Naive B cell (primary cell): ENCODE measurements at places on chromosomes 13 and 19.

DNA sequence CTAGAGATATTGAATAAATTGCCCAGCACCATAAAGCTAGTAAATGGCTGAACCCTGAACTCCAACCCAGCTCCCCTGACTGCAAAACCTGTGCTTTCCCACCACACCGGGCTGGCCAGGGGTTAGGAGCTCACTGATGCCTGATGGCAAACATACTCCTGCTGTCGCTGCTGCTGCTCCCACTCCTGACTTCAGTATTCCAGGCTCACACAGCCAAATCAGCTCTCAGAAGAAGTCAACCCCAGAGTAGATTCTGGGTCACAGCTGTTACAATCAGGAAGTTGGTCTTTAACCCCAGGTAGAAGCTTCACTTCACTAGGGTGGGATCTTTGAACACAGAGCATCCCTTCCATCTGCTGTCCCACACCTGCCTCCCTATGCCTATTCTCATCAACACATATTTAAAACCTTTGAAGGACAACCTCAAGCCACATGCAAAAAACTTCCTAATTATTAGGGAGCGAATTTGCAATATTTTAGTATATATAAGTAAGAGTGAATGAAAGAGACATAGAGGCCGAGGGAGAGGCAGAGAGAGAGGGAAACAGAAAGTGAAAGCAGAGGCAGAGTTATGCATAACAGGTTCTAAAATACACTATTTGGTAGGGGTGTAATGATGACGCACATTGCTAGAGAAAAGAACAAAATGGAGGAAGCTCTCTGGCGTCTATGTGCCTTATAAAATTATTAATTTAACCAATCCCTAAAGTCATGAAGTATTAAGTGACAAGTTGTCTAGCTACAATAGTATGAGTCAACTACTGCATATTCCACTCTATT is 99.4 kb upstream of the SERP2 start:
- DNase-seq, result peak; percentile 75

DNA sequence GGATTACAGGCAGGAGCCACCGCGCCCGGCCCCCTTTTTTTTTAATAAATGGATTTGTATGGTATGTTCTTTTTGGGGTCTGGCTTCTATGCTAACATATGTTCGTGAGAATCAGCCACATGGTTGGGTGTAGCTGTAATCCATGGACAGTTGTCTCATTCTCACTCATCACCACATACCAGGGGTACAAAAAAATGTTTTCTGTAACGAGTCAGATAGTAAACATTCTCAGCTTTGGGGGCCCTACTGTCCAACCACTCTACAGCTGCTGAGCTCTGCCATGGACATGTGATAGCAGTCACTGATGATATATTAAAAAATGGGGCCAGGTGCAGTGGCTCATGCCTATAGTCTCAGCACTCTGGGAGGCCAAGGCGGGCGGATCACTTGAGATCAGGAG is 5.1 kb upstream of the RETN start:
- no peak for DNase-seq

DNA sequence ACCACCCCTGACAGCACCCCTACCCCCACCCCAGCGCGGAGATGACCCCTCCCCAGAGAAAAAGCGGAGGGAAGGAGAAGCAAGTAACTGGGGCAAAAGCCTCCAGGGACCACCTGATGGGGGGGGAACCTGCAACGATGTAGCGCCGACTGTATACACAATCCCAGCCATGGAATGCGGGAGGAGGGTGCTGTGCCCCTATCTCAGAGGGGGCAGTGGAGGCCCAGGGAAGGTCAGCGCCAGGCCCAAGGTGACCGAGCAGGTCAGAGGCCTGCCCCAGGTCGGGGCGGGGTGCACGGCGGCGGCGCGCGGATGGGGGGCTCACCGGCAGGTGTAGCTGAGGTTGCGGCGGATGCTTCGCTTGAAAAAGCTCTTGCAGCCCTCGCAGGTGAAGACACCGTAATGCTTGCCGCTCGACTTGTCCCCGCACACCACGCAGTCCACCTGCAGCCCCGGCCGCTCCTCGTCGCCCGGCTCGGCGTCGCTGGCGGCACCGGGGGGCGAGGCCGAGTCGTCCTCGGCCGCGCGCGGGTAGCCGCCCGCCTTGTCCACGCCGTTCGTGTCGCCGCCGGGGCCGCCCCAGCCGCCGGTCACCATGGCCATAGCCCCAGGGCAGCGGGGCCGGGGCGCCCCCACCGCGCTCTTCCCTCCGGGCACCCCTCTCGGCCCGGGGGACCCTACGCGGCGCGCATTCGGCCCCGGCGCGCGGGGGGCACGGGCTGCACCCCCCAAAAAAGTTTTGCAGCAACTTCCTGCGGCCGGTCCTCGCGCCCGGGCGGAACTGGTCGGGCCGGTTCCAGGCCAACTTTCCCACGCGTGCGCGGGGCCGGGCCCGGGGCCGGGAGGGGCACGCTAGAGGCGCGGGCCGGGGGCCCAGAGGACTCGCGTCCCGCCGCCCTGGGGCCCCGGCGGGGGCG is 843 bp downstream of the NR2F6 start:
- DNase-seq, result no peak

GRCh38 chr19:4922530-4923275 is 13.4 kb downstream of the UHRF1 start:
- no peak for DNase-seq

DNA sequence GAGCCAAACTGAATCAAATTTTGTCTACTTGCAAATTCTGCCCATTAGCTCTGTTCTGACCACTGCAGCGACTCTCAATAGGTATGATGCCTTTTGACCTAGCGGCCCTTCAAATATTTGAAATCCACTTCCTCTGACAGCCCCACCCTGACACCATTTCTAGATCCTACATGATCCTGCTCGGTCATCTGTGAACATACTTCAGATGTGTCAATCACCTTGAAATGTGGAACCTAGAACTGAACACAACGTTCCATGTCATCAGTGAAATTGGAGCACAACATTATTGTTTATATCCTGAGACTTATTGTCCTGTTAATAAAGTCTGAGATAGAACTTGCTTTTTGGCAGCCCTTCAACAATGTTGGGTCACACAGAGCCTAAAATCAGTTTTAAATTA is 98.2 kb downstream of the UBL3 start:
- no peak for DNase-seq

DNA sequence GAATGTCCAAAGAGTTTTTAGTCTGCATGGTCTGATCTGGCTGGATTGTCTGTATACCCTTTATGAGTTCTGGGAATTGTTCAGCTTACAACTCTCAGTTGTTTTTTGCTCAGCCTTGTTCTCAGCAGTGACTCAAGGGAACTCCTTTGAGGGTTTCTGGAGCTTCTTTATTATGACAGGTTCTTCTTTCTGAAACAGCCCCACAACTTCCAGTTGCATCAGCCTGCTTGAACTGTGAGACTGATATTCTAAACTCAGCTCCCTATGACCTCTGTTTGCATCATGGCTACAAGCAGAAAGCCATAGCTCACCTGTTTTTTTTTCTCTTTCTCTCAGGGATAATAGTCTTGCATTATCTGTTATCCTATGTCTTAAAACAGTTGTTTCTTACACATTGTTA is 85.0 kb downstream of the TDRD3 start:
- DNase-seq, result no peak

DNA sequence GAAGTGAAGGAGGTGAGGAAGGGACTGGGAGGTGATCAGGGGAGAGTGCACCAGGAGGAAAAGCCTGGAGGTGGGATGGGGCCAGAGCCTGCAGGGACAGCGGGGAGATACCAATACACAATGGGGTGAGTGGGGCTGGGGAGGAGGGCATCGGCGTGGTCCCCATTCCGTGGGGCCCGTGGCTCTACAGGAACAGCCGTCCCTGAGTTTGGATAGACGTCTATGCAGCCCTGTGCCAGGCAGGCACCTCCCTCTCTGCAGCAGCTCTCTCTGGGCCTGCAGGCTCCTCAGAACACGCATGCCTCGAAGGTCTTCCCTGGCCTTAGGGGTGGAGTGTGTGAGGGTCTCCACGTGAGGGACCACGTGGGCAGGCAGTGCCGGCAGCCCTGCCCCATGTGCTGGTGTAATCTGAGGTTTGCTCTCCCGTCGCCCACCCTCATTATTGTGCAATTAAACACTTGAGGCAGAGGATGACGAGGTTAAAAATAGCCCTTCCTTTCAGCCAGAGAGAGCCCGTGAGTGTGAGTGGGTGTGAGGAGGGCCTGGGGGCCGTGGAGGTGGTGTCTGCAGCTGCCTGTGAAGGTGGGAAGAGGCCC is 16.5 kb downstream of the C2CD4C start:
- DNase-seq, result no peak

- DNase-seq, result no peak
Measured at GRCh38 chr13:29698106-29698505, 102.6 kb upstream of the SLC7A1 start.

GRCh38 chr13:48580185-48580803 is 47.4 kb upstream of the RCBTB2 start:
- DNase-seq, result peak; percentile 59

DNA sequence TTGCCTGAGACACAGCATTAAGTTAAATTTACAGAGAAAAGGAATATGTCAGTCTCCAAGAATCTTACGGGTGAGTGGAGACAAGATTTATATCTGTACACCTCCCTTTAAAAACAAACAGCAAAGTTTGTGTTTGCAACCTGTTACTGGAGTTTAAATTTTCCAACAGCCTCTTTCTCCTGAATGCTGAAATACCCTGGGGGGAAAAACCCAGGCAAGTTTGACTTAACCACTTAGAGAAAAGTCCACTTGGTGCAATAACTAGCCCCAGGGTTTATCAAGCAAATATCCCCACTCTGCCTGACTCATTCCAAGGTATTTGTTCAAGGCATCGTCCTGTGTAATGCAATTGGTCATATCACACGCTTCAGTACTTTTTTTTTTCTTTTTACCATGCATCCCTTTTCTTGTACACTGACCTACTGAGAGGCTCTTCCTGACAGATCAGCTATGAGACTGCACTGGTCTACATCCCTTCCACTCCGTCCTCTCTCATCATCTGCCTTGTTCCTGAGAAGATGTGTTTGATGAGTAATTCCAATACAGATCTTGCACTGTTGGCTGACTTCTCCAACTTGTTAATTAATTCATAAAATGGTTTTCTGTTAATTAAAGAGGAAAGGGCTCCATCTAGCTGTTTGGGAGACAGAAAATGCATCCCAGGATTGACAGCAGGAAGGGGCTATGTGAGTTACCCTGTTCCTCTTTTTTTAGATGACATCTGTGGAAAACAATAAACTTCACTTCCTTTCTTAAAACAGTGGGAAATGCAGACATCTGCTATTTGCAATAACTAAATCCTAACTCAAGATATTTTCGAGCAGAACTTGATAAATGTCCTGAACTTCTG is 212.5 kb upstream of the IRS2 start:
- DNase-seq, result no peak

- DNase-seq, result no peak
Measured at GRCh38 chr19:33427801-33428626, 54.5 kb downstream of the CEBPG start.

DNA sequence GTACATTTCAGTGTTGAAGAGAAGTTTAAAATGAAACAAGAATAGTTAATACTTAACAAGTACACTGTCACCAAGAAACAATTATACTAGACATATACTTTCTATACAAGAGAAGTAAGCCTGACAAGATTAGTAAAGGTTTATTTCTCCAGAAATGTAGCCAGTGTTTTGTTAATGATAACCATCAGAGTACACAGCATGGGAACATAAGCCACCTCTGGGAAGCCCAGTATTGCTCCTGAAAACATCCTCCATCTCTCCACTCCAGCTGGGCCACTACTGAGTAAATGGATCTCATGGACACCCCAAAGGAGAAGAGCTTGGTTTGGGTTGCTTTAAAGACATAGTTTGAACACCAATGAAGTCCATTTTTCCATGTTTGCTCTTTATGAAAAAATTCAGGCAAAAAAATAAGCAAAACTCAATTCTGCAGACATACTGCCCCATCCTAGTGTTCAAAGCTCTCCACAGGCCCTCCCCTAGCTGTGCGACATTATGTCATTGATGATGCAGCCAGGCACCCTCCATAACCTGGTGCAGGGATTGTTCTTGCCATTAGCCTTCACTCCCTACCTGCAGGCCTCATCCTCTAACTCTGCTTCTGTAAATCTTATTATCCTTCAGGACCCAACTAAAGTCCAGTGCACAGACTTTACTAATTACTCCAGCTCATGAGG is 61.9 kb downstream of the LHFPL6 start:
- no peak for DNase-seq

GRCh38 chr19:50036908-50037307 is 11.1 kb downstream of the ZNF473 start:
- no peak for DNase-seq

DNA sequence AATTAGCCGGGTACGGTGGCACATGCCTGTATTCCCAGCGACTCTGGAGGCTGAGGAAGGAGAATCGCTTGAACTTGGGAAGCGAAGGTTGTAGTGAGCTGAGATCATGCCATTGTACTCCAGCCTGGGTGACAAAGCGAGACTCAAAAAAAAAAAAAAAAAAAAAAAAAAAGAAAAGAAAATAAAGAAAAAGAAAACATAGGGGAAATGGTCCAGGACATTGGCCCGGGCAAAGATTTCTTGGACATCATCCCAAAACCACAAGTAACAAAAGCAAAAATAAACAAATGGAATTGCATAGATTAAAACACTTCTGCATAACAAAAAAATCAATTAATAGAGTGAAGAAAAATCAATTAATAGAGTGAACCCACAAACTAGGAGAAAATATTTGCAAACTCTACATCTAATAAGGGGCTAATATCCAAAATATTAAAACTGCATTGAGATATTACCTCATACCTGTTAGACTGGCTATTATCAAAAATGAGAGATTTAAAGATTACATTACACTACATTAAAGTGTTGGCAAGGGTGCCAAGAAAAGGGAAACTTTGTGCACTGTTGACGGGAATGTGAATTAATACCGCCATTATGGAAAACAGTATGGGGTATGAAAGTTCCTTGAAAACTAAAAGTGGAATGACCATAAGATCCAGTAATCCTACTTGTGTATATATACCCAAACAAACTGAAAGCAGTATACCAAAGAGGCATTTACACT is 18.5 kb upstream of the ABCC4 start:
- no peak for DNase-seq

DNA sequence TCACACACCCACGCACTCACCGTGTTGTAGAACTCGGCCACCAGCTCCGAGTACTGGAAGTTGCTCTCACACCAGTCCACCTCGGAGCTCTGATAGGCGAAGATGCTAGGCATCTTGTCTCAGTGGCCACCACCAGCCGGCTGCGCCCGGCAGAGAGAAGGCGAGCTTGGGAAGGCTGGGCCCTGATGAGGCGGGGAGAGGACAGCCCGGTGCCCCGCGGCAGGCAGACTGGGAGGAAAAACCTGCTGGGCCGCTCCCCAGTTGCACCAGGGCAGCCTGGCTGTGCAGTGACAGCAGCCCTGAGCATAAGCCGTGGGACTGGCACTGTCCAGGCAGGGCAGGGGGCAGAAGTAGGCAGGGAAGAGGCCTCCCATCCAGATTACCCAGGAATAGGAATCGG is at the start of gene ACER1:
Gene ACER1 (minus strand): TSS at position 174 of the 400 bp plus-strand sequence. CDS start 61 bp downstream, at position 113.
- DNase-seq, result no peak

DNA sequence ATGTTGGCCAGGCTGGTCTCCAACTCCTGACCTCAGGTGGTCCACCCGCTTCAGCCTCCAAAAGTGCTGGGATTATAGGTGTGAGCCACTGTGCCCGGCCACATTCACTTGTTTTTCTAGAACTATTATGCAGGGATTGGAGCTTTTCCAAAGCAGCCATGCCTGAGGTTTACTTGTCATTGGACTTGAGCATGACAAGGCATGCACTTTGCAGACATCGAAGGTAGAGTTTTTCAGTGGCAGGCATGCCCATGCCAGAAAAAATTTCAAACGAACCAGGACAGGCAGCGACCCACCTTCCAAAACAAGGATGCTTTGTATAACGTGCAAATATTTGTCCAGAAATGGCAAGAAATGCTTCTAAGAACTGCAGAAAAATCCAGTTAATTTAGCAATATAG is 17.7 kb downstream of the PNMA8A start:
- no peak for DNase-seq

- no peak for DNase-seq
Measured at GRCh38 chr13:89097994-89098393, 1426.8 kb downstream of the SLITRK5 start.
